ENCODE measurements at places on chromosomes 5 and 9.
A peak's percentile ranks its signal among the peaks of the same experiment; 100 is the strongest.

GRCh38 chr5:134304306-134304705, 62.7 kb downstream of the CDKL3 start:
- DNase-seq = no peak

GRCh38 chr9:34884747-34885189, 73.3 kb upstream of the PHF24 start:
- no peak for DNase-seq

GRCh38 chr5:152405145-152405544, at the start of gene NMUR2:
Gene NMUR2 (minus strand): TSS chr5:152405279. CDS start chr5:152405113, 166 bp downstream.
- DNase-seq = no peak

DNA sequence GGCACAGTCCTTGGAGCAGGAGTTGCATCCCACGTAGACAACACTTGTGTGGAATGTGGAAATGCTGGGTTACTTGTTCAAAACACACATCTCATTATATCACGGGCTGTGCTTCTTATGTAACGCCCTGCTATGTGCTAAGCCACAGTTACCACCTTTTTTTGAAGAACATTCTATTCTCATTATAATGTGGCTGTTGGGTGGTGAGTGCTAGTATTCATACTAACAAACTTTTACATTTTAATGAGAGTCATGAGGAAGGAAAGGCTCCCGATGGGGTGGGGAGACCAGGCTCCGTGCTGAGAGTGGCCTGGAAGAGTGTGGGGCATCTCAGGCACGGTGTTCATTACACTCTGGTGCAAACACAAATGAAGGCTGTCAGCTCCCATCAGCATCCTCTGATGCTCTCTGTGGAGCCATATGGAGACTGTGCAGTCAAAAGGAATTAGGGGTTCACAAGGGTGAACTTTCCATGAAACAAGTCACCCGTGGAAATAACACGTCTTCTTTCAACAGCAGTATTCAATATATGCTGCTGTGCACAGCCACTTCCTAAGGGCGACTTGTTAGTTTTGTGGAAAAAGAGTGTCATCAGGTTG, 153.1 kb upstream of the RAPGEF1 start:
- no peak for DNase-seq

DNA sequence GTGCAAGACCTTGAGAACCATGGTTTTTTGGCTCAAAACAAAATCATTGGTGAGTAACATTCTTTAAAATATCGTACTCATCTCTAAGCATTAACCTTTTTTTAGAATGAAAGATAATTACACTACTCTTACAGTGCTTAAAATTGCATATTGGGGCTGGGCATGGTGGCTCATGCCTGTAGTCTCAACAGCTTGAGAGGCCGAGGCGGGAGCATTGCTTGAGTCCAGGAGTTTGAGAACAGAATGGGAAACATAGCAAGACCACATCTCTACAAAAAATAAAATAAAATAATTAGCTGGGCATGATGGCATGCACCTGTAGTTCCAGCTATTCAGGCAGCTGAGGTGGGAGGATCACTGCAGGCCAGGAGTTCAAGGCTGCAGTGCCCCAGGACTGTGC, 2.9 kb upstream of the RECK start:
- DNase-seq = no peak

- DNase-seq = no peak
Observed at GRCh38 chr9:4662989-4663792, 1.1 kb downstream of the PLPP6 start.

DNA sequence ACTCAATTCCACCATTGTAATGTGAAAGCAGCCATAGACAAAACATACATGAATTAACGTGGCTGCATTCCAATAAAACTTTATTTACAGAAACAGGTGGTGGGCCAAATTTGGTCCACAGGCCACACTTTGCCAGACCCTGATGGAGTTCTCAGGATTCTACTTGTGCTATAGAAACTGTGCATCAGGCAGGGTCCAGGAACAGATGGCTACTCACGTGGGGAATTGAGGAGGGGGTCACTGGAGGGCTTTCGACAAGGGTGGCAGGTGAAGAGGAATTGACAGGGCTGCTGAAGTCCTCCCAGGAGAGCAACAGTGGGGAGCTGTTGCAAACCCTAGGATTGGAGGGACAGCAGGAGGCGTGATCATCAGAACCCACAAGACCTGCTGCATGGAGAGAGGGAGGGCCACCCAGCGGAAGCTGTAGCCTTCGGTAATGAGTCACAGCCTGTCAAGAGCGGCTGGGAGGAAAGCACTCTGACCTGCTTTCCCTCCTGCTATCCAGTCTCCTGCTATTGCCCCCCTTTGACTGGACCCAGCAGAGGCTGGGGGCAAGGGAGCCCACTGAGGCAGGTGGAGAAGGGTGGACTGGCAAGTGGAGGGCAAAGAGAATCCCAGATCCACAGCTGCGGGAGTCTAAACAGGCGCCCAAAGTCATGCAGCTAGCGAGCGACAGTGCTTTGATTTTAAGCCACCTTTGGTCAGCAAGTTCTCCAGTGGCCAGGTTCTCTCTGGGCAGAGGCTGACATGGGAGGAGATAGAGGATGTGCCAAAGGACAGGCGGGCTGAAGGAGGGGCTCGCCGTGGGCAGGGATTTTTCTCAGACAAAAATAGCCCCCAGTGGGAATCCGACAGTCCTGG, 138.3 kb upstream of the SMIM23 start:
- no peak for DNase-seq

- DNase-seq = no peak
Observed at GRCh38 chr5:60668686-60669304, 31.2 kb downstream of the DEPDC1B start.

GRCh38 chr9:127035948-127036347, 86.5 kb downstream of the ANGPTL2 start:
- DNase-seq = no peak

- no peak for DNase-seq
Observed at GRCh38 chr9:69486498-69486897, 161.5 kb downstream of the ENTREP1 start.

DNA sequence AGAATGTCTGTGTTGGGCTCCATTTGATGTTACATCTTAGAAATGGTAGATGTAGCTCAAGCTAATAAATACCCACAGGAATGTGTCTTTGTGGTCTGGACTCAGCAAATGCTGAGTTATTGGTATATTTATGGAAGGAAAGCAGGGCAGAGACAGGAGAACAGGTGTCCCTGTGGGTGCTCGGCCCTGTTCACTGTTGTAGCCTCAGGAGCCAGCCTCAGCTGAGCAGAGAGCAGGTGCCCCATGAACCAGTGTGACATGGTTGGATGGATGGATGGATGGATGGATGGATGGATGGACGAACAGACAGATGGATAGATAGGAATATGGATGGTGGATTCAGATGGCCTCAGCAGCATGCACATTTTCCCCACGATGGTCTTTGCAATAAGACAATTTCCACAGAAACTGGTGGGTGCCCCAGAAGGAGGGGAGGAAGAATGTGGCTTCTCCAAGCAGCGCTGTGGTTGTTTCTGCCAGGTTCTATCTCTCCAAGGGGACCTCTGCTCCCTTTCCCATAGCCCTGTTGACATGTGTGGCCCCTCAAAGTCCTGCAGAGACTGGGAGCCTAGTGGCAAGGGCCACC, 8.2 kb upstream of the IRF1 start:
- no peak for DNase-seq

DNA sequence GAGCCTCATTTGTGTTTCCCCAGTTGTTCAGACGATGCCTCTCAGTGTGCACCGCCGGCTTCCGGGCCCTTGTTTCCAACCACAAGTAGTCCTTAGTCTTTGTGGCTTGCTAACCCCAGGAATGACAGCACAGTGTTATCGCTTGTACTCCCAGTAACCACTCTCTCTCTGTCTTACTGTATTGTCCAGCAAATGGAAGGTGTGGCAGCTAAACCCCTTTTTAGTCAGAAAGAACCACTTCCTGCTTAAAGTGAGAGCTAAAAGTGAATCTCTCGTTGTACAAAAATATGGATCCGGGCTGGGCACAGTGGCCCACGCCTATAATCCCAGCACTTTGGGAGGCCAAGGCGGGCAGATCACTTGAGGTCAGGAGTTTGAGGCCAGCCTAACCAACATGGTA, 61.3 kb downstream of the ENC1 start:
- peak; percentile 76 for DNase-seq

DNA sequence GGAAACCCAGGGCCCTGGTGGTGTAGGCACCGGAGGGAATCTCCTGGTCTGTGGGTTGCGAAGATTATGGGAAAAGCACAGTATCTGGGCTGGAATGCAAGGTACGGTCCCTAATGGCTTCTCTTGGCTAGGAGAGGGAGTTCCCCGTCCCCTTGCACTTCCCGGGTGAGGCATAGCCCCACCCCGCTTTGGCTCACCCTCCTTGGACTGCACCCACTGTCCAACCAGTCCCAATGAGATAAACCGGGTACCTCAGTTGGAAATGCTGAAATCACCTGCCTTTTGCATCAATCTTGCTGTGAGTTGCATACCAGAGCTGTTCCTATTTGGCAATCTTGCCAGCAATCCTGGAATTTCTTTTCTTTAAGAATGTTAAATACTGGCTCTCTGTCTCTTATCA, 1429.1 kb downstream of the MAT2B start:
- DNase-seq = no peak

DNA sequence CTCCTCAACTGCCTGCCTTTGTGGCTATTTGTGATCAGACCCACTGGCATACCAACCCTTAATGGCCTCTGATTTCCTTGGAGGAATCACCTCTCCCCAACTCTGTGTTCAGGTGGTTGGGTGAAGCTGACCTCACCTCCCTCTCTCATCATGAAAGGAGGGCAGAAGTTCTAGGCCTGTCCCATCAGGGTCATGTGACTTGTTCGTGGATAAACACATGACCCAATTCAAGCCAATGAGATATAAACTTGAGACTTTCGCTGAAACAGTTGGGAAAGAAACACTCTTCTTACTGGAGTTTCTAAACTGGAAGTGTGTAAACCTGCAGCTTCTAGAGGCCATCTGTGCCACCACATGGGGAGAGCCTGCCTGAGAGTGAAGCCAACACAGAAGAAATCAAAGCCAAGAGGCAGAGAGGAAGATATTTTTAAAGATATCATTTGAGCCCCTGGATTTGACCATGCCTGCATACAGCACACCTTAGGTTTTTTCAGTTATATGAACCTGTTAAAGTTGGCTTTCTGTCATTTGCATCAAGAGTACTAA, 5.8 kb downstream of the GABBR2 start:
- no peak for DNase-seq

GRCh38 chr5:173498286-173498685, 118.2 kb downstream of the BOD1 start:
- DNase-seq = no peak

- peak; percentile 21 for DNase-seq
Observed at GRCh38 chr5:139747583-139748504, 47.8 kb upstream of the PSD2 start.

DNA sequence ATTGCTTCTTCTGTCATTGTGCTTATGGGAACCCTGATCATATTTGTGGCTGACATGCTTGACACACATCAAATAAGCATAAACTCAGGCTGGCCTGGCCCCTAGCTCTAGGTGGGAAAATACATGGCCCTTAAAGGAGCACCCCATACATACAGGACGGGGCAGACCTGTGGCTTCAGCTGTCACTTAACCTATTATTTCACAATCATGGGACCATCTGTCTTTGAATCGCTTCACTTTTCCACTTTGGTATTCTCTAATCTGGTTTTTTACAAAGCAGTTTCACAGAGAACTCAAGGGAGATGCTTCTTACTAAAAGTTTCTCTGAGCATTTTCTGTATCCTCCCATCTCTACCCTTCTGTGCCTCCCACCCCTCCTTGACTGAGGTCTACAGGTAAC, 34.6 kb upstream of the LRRTM2 start:
- no peak for DNase-seq

GRCh38 chr9:83701769-83702168, 6.0 kb downstream of the UBQLN1 start:
- no peak for DNase-seq

GRCh38 chr5:26553079-26553478, 485.3 kb downstream of the CDH9 start:
- DNase-seq = no peak

DNA sequence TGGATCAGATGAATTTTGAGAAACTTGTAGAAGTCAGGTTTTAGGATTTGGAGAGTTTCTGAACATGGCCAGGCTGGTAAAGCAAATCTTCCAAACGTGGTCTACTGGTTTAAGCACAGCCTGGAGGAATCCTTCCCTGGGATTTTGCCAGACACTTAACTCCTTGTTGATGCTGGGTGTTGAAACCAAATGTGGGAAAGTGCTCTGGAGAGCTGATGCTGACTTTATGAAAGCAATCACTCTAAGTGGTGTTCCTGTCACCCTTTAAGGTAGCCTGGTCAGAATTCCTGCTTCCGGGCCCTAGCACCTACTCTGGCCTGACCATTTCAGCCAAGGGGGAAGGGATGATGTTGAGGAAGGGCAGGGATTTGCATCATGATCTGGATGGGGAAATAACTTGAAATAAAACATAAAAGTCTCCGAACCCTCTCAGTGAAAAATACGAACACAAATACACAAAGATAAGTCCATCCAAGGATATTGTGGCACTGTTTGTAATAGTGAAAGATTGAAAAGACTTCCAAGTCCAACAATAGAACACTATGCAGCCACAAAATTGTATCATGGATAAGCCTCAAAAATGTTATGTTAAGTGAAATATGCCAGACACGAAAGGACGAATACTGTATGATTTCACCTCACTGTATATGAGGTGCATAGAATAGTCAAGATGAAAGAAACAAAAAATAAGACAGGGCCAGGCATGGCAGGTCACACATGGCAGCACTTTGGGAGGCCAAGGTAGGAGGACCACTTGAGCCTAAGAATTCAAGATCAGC, 57.7 kb downstream of the PDE6A start:
- DNase-seq = no peak

DNA sequence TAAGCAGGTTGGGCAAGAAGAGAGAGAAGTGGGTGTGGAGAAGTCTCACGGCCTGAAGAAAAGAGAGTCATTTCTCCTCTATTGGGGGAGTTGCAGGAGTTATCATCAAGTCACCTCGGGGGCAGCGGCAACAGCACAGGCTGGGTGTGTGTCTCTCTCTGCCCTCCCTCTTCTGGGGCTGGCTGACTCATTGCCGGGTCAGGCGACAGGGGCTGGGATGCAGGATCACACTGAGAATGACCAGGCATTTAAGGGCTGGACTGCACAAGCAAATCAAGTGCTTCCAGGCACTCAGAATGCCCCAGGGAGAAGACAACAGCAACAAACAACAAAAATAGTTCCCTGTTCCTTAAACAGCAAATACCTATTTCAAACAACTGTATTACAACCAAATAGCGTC, 6.3 kb upstream of the EQTN start:
- no peak for DNase-seq

GRCh38 chr9:111720174-111720573, 58.8 kb downstream of the GNG10 start:
- DNase-seq = no peak

Data from activated T-helper 2 cell treated with anti-CD3 and anti-CD28 coated beads, Interferon-gamma antibody, Interleukin-2, Interleukin-4, amounts not matched to agents 10 μg/mL and 5 μg/mL and 100 μg/mL, durations not matched to agents 14 hours and 24 hours and 36 hours (primary cell).